Natural killer cell treated with Interleukin-12 subunit alpha and Interleukin-12 subunit beta and Interleukin-15 and Interleukin-18, amount 100 ng/mL, for 72 hours (primary cell): ENCODE measurements at places on chromosomes 16 and 17. TPM values are rescaled to one million over a fixed set of nuclear protein-coding genes. Genes with fewer than 3 reads are reported as not detected.

- DNase-seq: no peak
Observed at GRCh38 chr16:11956558-11956957, 8.5 kb upstream of the TNFRSF17 start.

GRCh38 chr16:19128454-19129200 is 14.9 kb downstream of the ITPRIPL2 start:
- no peak for DNase-seq

DNA sequence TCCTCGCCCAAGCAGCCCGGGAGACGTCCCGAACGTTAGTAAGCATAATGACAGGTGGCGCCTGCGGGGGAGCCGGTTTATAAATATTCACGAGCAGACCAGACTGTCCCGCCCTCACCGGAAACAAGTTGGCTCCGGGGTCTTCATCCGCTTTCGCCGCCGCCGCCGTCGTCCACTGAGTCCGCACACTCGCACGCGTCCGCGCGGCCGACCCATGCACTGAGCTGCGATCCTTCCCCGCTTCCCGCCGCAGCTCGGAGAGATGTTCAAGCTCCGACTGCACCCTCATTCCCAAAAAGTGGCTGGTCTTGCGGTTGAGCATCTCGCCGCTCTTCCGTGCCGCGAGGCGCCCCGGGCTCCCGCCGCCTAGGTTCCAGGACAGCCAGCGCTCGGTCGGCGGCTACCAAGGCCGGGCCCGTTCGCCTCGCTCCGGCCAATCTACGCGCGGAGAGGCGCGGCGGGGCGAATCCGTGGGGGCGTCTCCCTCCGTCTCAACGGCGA is 385 bp downstream of the CFAP119 start:
- DNase-seq: peak; percentile 68

MEOX1 gene
- not detected for total RNA-seq

TAC4 gene
- total RNA-seq: not detected
